ENCODE measurements at places on chromosomes 1 and 21.

DNA sequence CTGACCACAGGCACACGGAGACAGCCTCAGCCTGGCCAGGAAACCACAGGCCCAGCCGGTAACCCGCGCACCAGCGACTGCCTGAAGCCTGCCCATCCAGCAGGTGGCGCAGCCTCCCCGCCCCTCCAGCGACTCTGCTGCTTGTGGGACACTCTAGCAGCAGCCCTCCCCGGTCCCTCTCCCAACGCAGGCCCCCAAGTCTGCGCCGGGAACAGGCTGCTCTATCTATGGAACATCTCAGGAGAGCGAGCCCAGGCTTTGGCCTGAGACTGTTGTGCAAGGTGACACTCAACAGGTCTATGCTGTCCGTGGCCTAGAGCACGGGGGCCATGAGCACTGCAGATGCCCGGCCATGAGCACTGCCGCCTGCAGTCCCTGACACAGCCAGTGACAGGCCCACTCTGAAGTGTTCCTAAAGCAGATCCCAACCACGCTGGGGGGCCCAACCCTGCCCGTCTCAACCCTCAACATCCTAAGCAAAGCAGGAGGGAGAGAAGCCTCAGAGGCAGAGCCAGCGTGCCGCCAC lies 28.4 kb downstream of the WDR4 start:
- DNase-seq, result no peak

DNA sequence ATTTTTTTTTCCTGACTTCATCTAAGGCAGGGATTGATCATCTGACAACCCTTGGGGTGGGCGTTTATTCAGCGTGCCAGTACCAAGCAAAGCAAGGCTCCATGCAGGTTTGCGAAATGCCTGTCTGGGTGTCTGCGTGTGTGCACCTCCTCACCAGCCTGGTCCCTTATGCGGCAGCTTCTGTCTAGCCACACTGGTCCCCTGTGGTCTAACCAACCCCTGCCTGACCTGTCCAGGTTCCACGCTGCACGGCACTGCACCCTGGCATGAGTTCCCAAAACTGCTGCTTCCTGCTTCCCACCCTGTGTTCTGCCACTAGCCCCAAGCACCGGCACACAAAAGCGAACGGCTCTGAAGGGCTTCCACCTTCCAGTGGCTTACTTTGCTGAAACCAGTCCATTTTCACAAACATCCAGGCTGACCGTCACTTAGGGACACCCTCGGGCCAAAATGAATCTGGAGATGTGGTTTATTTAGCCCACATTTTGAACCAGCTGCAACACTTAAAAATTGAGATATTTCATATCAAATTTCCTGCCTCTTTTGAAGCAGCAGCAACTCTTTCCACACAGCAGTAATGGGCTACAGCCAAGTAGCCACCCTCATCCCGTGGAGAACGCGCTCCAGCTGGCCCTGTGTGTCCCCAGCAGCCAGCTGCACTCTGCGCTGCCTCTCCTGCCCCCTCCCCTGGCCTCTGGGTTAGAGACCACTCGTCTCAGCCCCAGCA lies 55.7 kb downstream of the HLCS start:
- no peak for DNase-seq

DNA sequence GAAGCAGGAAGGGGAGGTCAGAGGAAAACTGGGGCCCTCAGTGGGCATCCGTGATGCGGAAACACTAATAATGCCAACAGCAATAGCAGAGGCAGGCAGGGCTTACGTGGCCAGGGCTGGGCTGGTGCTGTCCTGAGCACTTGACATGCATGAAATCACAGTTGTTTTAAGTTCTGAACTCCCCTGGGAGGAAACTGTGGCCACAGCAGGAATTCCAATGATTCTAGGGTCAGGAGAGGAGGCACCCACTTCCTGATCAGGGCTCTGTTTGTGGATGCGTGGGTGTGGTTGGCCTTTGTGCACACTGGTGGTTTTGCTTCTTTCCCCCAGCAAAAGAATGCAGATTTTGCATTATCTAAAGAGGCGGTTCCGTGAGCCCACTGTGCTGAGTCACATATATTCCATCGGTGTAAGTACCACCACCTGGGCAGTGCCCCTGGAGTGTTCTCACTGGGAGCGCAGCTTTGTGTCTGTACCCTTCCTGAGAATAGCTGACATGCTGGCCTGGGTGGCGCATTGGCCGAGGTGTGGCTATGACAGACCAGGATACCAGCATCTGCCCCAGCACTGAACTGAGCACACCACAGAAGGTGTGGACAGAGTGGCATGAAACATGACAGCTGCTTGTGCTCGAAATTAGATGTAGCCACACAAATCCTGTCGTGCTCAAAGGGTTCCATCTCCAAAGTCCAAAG lies 71.0 kb downstream of the PDE9A start:
- no peak for DNase-seq

DNA sequence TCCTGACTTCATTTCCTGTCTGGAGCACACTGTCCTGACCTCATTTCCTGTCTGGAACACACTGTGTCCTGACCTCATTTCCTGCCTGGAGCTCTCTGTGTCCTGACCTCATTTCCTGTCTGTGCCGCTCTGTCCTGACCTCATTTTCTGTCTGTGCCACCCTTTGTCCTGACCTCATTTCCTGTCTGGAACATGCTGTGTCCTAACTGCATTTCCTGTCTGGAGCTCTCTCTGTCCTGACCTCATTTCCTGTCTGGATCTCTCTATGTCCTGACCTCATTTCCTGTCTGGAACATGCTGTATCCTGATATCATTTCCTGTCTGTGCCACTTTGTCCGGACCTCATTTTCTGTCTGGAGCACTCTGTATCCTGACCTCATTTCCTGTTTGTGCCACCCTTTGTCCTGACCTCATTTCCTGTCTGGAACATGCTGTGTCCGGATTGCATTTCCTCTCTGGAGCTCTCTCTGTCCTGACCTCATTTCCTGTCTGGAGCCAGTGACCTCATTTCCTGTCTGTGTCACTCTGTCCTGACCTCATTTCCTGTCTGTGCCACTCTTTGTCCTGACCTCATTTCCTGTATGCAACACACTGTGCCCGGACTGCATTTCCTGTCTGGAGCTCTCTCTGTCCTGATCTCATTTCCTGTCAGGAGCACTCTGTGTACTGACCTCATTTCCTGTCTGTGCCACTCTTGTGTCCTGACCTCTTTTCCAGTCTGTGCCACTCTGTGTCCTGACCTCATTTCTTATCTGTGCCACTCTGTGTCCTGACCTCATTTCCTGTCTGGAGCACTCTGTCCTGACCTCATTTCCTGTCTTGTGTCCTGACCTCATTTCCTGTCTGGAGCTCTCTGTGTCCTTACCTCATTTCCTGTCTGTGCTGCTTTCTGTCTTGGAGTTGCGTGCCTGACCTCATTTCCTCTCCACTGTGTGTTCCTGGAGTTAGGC lies 27.6 kb downstream of the SKI start:
- DNase-seq, result no peak

DNA sequence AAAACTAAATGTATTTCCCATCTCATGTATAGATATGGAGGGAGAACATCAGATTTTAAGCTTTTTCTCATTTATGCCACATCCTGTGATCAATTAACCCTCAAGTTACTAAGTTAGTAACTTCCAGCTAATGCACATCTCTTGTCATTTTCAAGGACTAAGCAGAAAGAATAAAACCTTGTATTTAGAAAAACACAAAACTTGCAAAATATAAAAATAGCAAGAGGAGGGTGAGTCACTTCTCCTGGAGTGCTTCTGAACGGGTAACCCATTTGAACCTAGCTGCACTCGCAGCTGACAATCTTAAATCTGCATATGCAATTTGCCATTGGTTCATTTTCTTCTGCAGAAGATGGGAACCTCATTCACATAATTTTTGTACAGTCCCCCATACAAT lies 500.5 kb downstream of the SETD4 start:
- no peak for DNase-seq

DNA sequence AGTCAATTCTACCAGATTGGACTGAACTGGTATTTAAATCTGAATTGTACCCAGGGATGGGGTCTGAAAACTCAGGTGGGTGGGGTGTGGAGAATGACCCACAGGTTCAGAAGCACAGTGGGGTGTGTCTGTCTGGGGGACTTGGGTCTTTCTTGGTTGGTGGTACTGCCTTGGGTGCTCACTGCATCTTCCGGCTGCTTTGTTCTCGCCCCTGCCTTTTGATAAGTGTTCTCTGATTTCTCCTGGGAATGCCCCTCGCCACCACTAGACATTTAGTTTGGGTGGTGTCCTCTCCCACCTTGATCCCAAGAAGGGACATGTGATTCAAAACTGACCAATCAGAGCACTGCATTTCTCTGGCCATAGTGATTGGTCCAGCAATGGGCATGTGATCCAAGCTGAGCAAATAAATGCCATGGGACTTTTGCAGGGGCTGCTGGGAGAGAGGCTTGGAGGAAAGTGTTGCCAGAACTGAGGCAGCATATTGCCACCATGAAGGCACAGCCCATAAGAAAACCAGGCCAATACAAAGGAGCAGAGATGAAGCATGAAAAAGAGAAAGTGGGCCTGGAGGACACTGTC lies 270.5 kb downstream of the NPHP4 start:
- DNase-seq, result no peak

GRCh38 chr1:232328486-232329102 lies 301.3 kb downstream of the SIPA1L2 start:
- no peak for DNase-seq

GRCh38 chr21:33189824-33190223 lies 39.9 kb upstream of the IFNAR2 start:
- no peak for DNase-seq

DNA sequence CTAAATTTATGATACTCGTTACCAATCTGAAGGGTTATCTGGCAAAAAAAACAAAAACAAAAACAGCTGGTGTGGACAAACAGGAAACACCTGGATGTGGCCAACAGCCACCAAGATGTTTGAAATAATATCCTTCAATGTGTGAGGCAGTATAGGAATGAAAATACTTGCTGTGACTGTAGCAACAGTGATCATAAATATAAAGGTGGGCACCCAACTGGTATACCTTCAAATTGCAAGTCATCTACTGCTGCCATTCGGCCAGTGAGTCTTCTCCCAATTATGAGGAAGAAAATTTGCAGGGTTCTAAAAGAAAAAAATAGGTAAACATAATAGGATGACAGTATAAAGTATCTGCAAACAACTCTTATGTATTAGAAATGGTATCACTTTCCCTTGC lies 916 bp downstream of the YIPF1 start:
- DNase-seq, result no peak

GRCh38 chr1:82775406-82776000 lies 974.8 kb downstream of the ADGRL2 start:
- DNase-seq, result no peak

- DNase-seq, result no peak
These were observed 59.5 kb downstream of the PTGS2 start for GRCh38 chr1:186620566-186621350.

GRCh38 chr1:244672946-244673682 lies 20.2 kb downstream of the DESI2 start:
- peak; percentile 63 for DNase-seq

DNA sequence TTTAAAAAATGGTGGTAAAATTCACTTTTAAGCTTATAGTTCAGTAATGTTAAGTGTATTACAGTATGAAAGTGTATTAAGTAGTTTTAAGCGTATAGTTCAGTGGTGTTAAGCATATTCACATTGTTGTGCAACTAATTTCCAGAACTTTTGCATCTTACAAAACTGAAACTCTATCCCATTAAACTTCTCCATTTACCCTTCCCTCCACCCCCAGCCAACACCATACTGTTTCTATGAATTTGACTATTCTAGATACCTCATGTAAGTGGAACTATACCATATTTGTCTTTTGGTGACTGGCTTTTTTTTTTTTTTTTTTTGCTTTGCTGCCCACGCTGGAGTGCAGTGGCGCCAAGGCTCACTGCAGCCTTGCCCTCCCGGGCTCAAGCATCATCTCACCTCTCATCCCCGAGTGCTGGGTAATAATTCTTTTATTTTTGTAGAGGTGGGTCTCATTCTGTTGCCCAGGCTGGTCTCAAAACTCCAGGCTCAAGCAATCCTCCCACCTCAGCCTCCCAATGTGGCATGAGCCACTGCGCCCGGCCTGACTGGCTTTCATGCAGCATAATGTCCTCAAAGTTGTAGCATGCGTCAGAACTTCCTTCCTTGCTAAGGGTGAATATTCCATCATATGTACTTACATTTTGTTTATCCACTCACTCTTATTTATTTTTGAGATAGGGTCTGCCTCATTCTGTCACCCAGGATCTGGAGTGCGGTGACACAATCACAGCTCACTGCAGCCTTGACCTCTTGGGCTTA lies 45.1 kb upstream of the BMP8B start:
- DNase-seq, result no peak

- DNase-seq, result no peak
These were observed 12.8 kb downstream of the ZFP69B start for GRCh38 chr1:40462956-40463590.

DNA sequence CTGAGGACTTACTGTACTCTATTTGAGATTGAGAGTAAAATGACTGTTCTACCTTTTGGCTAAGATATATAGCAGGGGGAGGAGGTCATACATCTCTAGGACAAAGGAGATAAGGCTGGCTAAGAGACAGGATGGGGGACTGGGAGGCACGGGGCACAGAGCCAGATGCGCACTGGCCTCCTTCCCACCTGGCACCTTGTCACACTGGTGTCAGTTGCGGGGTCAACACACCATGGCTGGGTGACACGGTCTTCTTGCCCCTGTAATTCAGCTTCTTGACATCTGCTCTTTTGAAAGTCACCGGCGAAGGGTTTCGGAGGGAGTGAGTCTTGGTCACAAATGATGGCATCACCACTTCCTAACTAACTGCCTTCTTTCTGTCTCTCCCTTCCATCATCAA lies 177.3 kb downstream of the ZSCAN20 start:
- DNase-seq, result no peak

DNA sequence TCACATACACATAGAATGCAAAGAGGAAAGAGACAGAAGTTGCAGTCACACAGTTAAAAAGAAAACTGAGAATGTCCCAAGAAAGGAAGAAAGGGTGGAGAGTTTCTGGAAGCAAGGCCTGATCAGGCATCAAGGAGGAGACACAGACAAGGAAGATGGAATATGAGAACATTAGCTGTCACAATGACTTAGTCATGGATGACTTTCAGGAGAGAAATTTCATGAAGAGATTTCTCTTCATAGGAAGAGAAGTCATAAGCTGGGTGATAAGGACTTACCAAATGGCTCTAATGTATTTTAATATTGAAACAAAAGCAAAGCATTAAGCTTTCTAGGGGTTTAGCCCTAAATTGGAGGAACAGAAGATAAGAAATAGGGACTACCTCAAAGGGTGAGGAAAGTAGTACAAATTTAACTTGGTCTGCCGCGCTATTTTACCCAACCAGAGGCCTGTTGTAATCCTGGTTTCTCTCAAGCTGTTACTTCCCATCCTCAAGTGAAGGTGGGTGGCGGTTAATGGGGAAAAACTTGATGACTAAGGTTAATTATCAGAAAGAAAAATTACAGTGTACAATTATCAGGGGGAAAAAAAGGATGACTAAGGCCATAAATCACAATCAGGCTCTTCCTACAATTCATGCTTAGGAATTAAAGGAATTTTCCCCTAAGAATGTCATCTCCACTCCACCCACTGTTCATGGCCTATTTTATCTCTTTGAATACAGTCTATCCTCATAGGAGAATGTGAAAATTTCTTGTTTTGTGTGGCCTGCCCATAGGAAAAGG lies 93.9 kb upstream of the ADGRL2 start:
- DNase-seq, result no peak

- DNase-seq, result no peak
These were observed 26.3 kb upstream of the SLC5A9 start for GRCh38 chr1:48196237-48196636.
